ENCODE measurements at places on chromosomes 7 and 10.

GRCh38 chr7:89064831-89065230 is 269.3 kb upstream of the TEX47 start:
- no peak for DNase-seq

GRCh38 chr10:35768731-35769130 is 126.6 kb upstream of the FZD8 start:
- no peak for DNase-seq

DNA sequence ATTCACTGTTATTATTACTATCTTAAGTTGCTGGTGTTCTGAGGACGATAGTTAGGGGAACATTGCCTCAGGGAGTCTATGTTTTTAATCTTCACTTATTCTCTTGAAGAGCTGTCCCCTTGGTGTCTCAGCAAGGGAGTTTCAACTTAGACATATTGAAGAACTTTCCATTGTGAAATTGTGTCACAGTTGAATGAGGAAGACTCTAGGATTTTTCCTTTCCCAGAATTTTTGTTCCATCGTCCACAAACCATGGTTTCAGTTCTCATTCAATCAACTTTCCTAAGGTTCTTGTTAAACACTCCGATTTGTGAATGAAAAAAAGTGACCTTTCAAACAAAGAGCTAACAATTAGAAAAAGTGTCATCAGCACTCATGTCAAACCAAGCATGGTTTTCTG is 128.3 kb downstream of the GATA3 start:
- DNase-seq, result no peak

DNA sequence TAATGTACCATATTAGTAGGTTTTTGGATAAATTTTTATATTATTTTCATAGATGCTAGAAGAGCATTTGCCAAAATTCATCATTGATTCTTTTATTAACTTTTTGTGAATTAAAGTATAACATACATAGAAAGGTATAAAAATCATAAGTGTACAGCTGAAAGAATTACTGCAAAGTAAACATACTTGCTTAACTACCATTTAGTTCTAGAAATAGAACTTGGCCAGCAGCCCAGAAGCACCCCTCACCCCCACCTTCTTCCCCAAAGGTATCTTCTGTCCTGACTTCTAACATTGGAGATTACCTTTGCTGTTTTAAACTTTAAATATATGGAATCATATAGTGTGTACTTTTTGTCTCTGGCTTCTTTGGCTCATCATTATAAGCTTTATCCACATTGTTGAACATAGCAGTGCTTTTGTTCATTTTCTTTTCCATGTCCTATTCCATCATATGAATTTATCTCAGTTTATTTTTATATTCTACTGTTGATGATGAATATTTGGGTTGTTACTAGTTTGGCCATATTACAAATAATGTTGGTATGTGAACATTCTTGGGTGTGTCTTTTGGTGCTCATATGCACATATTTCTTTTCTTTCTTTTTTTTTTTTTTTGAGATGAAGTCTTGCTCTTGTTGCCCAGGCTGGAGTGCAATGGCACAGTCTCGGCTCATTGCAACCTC is 142.8 kb downstream of the ADK start:
- DNase-seq, result no peak

GRCh38 chr10:80319725-80320290 is 30.4 kb upstream of the MAT1A start:
- no peak for DNase-seq

DNA sequence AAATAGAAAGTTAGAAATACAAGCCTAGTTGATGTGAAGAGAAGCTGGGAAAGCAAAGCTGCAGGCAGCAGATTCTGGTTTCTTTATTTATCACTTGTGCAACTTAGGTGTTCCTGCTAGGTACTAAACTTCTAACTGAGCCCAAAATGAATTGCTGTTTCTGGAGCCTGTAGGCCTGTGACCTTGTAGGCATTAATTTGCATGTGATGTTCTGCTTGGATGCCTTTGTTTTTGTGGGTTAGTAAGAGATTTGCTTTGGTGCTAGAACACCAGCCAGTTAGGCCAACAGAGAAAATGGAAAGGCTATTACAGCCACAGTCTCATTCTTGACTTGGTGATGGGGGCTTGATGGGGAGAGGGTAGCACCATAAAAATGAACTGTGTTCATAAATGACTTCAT is 370.7 kb downstream of the PPP1R3A start:
- DNase-seq, result no peak

GRCh38 chr7:150972023-150972468 is 6.1 kb downstream of the KCNH2 start:
- DNase-seq, result no peak

GRCh38 chr7:154690411-154690810 is 312.5 kb downstream of the PAXIP1 start:
- DNase-seq, result no peak

GRCh38 chr10:119090968-119091367 is 10.4 kb upstream of the EIF3A start:
- peak; percentile 37 for DNase-seq

DNA sequence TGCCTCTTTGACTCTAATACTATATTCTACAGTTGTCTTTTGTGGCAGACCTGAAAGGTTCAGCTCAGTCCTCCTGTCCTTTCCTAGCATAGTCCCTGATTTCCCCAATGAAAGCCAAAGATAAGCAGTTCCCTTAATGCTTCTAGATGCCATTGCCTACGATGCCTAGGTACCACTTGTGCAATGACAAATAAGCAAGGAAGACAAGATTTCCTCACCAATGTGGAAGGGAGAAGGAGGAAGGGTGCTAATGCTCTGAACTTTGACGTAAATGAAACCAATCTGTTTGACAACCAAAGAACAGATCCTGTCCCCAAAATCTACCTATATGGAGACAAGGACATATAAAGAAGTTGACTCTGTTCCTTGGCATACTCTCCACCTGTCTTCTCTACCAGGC is 393.3 kb downstream of the KCNMA1 start:
- no peak for DNase-seq

GRCh38 chr7:157426463-157427301 is 89.9 kb downstream of the DNAJB6 start:
- DNase-seq, result no peak

- no peak for DNase-seq
Measured at GRCh38 chr7:106545275-106545674, 115.7 kb downstream of the CCDC71L start.

- no peak for DNase-seq
Measured at GRCh38 chr7:4268040-4268965, 413.8 kb upstream of the FOXK1 start.

- DNase-seq, result no peak
Measured at GRCh38 chr10:59627366-59628018, 82.2 kb downstream of the SLC16A9 start.

- DNase-seq, result no peak
Measured at GRCh38 chr7:30202671-30203070, 67.9 kb downstream of the MTURN start.

DNA sequence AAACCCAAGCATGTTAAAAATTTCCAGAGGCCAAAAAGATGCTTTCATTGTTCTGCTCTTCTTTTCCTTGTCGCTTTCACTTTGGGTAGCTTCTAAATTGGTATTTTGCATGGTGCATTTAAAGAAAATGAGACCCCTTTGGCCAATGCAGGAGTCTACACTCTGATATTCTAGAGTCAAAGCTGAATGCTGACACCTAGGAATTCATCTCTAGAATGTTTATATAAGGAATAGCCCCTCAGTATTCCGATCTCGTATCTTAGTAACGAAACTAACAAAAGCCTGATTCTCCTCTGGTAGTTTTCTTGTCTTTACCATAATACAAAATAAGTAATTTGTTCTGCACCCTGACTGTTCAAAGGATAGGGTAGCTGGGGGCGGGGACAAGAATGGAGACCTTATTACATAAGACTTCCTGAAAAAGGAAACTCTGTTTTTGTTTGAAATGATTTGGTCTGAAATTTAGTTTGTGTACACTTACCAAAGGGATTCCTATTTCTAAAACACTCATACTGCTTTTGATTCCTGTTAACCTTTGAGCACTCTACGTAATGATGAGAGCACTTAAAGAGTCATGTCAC is 17.1 kb downstream of the IKZF1 start:
- DNase-seq, result peak; percentile 63

GRCh38 chr10:82212753-82213152 is 337.8 kb downstream of the NRG3 start:
- no peak for DNase-seq

DNA sequence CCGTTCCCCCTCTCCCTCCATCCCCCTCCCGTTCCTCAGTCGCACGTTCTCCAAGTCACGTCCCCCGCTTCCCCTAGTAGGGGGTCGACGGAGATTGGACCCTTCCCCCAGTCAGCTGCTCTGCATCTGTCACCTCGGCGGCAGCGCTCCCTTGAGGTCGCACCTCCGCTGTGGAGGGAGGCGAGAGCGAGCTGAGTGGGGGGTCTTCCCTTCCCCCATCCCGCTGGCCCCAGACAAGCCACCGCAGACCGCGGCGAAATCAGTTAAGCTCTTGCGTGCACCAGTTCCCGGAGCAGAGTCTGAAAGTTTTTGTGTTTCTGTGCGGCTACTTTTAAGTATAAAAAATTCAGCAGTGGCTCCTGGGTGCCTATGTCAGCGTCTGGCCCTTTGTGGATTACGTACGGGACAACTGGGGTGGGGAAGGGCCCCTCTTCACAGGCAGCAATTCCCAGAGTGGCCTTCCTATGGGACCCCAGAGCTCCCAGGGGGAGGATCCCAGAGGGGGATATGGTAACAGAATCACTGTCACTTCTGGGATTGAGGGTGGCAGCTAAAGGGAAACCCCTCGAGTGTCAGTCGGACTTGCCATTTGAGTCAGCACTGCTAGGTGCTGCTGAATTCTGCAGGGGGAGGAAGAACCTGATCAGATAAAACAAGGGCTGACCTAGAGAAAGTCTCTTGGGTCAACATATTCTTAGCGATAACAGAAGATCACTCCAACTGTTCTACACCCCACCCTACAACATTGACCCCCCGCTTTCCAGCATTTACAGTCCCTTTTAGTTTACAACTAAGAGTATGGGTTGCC is 12.5 kb upstream of the DDIT4 start:
- no peak for DNase-seq

- no peak for DNase-seq
Measured at GRCh38 chr10:24721229-24722106, 2.2 kb downstream of the ARHGAP21 start.

DNA sequence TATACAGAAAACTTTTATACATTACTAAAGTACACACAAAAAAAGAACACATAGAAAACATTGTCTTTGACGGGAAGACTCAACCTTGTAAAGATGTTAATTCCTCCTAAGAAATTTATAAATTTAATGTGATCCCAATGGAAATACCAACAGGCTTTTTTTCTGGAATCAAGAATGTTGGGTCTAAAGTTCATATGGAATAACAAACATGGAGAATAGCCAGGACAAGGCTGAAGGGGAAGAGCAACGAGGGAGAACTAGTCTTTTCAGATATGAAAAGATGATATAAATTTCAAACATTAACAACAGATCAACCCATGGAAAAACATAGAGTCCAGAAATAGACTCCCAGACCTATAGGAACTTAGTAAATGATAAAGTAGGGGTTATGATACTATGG is 19.8 kb downstream of the HIPK2 start:
- no peak for DNase-seq

GRCh38 chr7:20954711-20955619 is 168.3 kb upstream of the SP8 start:
- DNase-seq, result no peak

DNA sequence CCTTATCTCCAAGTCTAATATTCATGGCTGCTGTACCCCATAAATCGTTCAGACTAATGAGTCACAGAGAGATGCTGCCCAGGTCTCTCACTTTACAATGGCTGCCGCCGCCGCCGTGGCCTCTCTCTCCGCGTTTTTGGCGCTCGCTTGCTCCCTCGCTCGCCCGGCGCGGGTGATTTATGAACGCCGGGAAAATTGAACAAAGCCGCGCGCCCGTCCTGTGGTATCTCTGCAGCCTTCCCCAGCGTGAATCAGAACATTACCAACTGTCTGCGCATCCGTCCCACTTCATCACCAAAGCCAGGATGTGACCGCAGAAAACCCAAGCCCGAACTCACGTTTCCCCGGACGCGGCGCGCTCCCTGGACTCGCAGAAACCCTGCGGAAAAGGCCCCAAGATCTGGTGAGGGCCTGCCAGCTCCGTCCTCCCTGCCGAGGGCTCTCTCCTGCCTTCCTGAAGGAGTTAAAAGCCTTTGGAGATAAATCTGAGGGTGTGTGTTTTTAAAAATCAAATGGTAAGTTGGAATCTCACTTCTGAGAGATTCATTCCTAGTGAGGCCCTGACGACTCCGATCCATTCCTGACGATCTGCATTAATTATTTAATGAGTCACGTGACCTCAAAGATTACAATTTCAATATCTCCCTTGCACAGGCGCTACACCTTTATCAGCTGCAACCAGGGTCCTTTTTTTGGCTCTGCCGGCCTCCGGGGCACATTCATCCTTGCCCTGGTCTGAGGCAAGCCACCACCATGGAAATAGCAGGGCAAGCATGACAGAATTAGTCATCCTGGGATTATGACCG is 6.3 kb downstream of the HOXA4 start:
- no peak for DNase-seq

DNA sequence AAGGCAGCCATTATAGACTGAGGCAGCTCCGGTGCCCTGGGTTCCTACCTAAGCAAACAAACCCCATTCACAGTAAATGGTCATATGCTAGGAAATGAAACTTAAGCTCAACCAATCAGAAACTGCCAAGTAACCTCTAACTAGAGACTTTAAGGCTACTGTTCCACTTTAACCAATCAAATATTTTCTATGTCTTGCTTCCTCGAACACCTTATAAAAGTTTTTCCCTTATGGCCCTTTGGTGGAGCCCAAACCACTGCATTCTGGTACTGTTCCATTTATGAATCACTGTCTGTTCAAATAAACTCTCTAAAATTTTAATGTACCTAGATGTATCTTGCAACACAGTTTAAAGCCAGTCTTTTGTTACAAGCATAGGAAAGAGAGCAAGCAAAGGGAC is 361.1 kb downstream of the HGF start:
- DNase-seq, result no peak

GRCh38 chr7:127751490-127752448 is 99.8 kb downstream of the SND1 start:
- DNase-seq, result no peak

DNA sequence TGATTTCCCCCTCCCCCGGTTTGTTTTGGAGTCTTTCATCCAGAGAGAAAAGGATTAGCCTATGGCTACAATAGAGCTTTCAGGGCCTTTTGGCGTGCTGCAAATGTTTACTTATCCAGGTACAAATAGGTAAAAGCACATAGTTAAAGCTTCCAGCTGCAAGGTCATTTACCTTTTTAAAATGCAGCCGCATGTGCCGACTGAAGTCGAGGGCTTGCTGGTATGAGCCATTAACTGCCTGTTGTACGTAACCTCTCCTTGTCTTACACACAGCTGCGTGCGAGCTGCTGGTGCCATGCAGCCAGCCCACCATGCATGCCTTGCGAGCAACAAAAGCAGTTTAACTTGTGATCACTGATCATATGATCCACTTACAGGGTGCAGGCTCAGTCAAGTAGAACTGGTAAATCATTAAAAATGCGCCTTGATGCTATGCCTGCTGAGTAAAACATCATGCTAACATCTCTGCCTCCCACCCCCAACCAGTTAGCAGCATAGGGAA is 866.4 kb downstream of the LRMDA start:
- no peak for DNase-seq

- no peak for DNase-seq
Measured at GRCh38 chr7:92584953-92585352, 5.2 kb downstream of the FAM133B start.

All from T follicular helper cell (primary cell).